KBM-7 (cell line): ENCODE measurements at places on chromosomes 2 and 18.

- peak; percentile 28 for DNase-seq
Observed at GRCh38 chr2:37456479-37456878, 112.0 kb downstream of the QPCT start.

GRCh38 chr2:193668557-193669323, 1474.0 kb upstream of the TMEFF2 start:
- DNase-seq, result no peak

- DNase-seq, result no peak
Observed at GRCh38 chr2:64021578-64021977, 2.4 kb upstream of the VPS54 start.

DNA sequence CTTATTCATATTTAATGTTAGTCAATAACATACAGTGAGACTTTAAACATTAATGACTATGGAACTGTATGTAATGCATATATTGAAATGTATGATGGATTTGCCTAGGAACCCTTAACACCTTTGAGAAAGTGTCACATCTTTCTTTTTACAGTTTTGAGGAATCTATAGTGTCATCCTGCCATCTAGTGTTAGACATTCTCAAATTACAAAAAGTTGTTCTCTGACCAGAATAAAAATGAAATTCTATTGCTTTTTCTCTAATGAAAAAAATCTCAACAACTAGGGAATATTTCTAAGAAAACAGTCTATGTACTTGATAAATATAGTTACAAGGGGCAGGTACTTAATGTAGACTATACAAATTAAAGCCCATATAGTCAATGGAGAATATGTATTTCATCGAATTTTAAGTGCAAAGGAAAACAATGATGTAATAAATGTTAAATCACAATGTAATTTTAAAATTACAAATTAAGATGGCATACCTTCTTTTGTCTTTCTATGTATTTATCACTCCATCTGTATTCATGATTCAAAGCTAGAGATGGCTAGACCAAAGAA, 5.1 kb upstream of the CALCRL start:
- DNase-seq, result peak; percentile 55

DNA sequence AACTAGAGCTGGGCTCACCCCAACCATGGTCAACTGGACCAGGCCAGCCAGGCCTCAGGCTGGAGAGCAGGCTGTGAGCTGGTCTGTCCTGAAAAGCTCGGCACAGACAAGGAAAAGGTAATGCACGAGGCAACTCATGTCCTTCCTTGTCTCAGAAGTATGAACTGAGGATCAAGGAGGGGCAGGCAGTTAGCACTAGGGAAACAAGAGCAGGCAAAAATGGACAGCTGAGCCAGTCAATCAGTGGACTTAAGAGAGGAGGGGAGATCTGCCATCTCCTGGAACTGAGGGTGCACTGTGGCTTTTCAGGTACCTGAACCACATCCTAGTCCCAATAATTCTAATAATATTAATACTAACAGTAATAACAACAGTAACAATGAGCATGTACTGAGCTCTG, 20.6 kb upstream of the WIPF1 start:
- DNase-seq, result no peak

- peak; percentile 30 for DNase-seq
Observed at GRCh38 chr2:162004031-162004430, 70.0 kb downstream of the DPP4 start.

DNA sequence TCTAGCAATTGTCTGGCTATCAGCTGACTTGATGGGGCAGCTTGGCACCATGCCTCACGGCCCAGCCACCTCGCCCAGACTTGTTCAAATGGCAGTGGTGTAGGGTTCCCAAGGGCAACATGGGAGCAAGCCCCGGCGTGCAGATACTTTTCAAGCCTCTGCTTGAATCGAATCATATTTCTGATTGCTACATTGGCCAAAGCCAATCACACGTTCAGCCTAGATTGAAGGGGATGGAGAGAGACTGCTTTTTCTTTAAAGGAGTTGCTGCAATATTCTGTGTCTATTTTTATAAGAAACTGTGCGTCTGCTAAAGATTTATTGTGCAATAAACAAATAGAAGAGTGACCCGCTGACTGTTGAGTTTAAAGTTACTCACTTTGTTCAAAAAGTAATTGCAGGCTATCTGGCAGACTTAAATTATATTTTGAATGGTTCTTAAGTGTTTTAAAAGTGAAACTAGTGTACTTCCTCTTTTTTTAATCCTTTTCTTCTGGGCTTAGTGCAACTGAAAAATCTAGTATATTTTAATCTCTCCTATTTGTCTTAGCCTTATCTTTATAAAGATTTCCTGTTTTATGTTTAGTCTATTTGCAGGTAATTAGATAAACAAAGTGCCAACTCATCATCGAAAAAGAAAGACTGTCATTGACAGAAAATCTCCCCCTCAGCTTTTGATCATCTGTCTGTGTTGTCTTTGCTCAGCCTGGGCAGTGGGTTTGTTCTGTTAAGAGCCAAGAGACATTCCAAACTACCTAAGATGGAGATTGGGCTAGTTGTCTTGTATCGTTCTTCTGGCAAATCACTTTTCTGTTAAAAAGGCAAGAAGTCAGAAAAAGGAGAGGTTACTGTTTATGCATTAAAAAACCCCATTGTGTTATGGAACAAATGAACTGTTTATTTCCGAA, 156.1 kb downstream of the TPGS2 start:
- peak; percentile 69 for DNase-seq

GRCh38 chr2:232421189-232421785, 14.6 kb downstream of the ALPG start:
- DNase-seq, result no peak

- DNase-seq, result no peak
Observed at GRCh38 chr18:23257686-23258565, 122.6 kb downstream of the CABLES1 start.

GRCh38 chr18:47492691-47493090, 241.2 kb upstream of the SKOR2 start:
- no peak for DNase-seq

GRCh38 chr2:10407841-10408648, 40.1 kb downstream of the ODC1 start:
- DNase-seq, result peak; percentile 80

GRCh38 chr2:233047667-233048066, 12.5 kb upstream of the INPP5D start:
- DNase-seq, result no peak

DNA sequence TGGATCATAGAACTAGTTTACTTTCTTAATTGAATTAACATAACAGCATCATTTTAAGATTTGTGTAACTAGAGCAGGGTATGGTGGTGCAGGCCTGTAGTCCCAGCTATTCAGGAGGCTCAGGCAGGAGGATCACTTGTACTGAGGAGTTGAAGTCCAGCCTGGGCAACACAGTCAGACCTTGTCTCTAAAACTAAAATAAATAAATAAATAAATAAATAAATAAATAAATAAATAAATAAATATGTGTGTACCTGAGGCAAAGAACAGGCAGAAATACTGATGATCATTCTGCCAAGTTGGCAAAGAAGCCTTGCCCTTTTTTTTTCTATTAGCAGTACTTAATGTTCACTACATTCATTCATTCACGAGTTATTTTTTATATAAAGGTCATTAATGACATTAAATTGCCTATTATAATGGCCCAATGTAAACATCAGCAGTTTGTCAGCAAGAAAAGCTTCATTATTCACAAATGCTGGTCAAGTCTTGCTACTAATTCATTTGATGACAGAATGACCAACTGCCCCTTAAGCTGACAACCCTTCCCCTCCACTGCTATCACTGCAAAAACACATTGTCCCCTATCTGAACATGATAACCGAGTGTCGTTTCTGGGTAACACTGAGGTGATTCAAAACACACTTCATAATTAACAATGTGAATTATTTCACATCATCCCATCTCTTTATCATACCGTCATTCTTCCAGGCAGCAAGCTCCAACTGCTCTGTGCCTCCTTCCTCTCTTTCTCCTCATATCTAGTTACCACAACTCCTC, 39.0 kb downstream of the ARL5A start:
- DNase-seq, result no peak

GRCh38 chr2:173963323-173963816, 1.8 kb downstream of the SP3 start:
- peak; percentile 70 for DNase-seq

DNA sequence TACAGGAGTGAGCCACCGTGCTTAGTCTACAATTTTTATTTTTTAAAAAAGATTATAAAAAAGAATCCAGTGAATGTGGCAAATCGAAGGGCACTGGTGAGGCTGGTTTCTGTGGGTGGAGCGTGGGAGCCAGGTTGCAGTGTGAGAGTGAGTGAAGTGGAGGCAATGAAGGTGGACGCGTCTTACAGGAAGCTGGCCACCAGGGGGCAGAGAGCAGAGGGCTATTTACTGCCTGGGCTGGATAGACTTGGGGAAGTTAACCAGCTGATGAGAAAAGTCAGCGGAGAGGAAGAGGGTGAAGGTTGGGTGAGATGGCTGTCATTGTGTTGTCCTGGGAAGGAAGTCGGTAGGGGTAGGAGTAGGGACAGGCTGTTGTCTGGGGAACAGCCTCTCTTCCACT, 6.8 kb downstream of the SCTR start:
- peak; percentile 80 for DNase-seq

DNA sequence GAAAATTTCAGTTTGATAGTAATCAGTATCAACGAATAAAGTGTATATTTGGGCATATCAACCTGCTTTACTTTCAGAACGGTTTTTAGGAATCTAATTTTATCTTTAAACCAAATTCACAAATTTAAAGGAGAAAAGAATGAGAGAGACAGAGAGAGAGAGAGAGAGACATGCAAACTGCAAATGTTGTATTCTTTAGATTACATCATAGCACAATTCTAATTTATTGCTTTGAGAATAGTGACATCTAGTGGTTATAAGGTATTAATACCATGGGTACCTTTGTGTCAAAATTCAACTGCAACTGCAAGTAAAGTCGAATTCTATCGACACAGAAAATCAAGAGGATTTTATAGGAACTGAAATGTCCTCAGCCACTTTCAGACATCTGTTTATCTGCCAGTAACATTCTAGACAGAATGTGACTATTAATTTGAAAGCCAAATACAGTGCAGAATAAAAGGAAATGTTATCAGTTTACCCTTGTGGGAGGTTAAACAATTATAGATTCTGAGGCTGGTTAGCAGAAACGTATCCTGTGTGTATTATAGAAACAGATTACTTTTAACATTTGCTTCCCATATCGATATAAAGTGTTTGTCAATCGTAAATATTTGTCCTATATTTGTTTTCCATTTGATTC, 529.8 kb upstream of the VRK2 start:
- peak; percentile 65 for DNase-seq

DNA sequence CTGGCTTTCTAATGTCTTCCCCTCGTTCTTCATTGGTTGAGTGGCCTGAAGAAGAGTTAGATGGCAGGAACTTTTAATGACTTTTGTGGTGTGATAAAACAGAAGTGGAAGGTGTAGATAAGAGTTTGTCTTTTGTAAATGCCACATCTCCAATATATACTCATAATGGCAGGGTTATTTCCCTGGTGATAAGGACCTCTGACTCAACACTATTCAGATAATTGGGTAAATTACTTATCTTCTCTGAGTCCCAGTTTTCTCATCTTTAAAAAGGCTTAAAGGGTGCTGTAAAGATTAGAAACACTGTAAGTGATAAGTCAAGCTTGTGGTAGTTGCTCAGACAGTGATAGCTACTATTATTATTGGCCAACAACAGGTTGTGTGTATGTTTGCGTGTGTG, 9.5 kb downstream of the KLHL14 start:
- no peak for DNase-seq

DNA sequence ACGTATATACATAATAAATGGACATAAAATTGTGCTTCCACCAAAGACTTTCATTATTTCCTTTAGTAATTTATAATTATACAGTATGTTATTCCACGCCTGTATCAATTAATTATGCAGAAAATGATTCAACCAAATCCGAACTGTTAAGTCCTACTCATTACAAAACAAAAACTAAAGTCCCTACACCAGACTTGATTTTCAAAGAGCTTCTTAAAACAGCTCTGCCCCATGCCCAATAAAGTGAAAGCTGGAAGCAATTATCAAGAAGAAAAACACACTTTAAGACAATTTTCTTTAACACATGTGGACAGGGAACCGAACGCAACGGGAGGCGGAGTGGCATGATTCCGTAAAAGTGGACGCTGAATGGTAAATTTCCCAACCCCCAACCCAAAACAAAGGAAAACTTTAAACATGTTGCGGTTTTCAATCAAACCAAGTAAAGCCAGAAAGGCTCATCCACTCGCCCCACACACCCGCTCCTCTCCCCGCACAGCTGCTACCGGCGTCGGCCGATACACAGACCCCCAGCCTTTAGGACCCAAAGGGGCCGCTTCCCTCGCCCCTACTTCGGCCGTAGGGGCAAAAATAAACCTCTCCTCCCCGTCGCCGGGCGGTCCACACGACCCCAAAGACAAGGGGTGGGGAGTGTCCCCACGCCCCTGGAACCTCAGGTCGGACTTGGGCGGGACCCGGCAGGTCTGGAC, 705 bp downstream of the YES1 start:
- peak; percentile 47 for DNase-seq

DNA sequence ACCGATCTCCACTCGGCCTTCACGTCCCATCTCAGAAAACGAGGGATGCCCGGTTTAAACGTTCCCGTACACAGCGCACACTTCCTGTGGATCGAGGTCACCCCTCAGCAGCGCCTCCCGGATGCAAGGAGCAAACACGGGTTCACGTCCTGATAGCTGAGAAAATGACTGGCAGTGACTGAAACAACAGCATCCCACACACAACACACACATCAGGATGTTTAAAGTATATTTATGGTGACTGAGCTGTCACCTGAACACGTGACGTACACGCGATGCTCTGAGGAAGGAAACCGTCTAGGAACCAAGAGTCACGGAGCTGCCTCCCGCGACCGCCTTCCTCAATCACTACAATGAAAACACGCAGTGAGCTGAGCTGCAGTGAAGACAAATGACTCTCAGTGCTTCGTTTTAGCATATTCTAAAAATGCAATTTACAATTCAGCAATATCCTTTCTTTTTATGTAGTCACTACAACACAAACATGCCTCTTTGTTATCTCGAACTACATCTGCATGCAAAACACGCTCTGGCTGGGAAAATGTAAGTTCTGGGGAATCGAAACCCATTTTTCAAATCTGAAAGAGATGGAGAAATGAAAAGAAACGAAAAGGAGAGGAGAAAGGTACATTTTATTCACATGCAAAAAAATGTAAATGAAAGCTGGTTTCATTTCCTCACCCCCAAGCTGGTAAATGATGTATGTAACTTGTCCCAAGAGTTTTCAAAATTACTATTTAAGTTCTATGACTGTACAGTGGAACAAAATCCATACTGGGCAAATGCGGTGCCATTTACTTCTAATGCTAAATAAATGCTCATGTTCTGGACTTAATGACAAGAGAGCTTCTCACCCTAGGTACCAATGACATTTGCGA, 19.8 kb downstream of the HDAC4 start:
- no peak for DNase-seq

- no peak for DNase-seq
Observed at GRCh38 chr2:128619471-128620325, 301.0 kb upstream of the HS6ST1 start.

GRCh38 chr2:28136556-28136955, 246.0 kb downstream of the BABAM2 start:
- no peak for DNase-seq

- no peak for DNase-seq
Observed at GRCh38 chr18:52518086-52518485, 178.1 kb downstream of the DCC start.

GRCh38 chr2:148096012-148096411, 75.1 kb downstream of the MBD5 start:
- no peak for DNase-seq

GRCh38 chr2:106039634-106040315, 154.3 kb downstream of the UXS1 start:
- no peak for DNase-seq
